Stimulated activated CD4-positive, alpha-beta T cell treated with anti-CD3 and anti-CD28 coated beads, Interleukin-12 subunit alpha, Interleukin-12 subunit beta, amount 100 ng/mL, for 48 hours (primary cell): ENCODE measurements at places on chromosomes 1 and 21.
A peak's percentile ranks its signal among the peaks of the same experiment; 100 is the strongest.

DNA sequence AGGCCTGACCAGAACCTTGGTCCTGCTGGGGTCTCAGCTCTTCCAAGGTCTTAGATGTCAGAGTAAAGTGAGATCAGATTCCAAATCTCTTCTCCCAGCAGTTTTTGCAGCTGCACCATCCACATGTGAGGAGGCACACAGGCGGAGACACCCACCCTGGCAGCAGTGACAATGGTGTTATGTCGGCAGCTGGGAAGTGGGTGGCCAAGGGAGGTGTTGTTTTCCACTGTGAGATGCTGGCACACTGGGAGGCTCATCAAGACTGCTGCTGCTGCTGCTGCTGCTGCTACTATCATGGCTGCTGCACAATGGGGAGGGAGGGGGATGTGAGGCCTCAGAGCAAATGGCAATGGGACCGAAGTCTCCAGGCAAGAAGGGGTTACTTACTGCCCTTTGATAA lies 23.6 kb downstream of the CAMK2N1 start:
- no peak for DNase-seq

DNA sequence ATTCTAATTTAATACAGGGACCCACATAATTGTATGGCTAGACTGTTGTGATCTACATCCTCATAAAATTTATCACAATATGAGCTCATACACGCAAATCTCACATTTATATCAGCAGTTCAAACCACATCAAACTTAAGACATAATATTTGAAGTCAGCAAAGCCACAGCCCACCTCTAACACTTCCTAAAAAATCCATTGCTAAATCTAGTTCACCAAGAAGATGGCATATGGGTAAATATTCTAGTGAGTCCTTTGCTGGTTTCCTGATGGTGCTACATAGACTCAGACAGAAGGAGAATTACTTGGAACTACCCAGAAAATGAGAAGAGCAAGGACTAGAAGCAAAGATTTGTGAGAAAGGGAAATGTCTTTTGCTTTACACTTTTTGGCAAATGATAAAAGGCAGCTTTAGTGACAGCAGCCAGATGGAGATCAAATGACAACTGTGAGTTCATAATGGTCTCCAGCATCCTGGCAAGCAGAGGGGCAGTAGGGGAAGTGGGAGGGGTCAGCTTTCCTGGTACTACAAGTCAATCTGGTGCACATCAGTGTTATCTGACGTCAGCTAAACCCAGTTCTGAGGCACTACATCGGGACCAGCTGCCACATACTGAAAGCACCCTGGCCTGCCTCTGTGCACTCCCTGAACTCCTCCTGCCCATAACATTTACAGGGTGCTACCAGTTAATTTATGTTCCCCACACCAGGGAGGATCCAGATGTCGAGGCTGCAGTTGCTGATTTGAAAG lies 10.6 kb upstream of the GADD45A start:
- peak; percentile 8 for DNase-seq

DNA sequence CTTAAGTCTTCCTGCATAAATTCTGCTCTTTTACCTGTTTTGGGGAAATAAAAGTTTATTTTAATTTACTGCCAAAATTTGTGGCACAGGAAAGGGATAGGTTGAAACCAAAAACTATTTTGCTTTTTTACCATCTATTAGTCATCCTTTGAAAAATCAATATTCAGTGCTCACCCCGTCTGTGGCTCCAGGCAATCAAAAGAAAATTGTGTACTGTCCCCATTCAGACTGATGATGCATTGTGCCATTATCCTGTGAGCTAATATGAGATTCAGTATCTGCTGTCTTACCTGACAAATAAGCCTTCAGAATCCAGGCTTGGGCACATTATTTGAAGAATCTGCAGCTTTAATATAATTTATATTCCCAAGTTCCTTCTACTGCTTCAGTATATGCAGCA lies 650.7 kb downstream of the KIF26B start:
- DNase-seq: no peak

GRCh38 chr1:44236490-44237272 lies 23.4 kb downstream of the DMAP1 start:
- DNase-seq: no peak

GRCh38 chr1:77413541-77414335 lies 131.9 kb downstream of the AK5 start:
- no peak for DNase-seq

DNA sequence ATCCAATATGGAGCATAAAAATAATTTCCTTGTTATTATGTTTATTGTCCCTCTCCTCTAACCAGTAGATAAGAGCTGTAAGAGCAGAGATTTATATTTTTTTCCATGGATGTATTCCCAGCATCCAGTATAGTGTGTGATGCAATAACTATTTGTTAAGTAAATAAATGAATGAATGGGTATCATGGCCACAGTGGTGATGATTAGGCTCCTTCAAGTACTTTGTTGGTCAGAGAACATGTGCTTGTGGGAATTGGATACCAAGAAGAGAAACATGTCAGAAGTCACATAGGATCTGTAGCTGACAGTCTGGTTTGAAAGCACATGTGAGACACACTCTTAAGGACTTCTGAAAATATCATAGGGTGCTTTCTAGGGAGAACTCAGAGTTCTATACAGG lies 588.5 kb downstream of the AGBL4 start:
- DNase-seq: no peak

- DNase-seq: no peak
These were observed 1.7 kb downstream of the HHAT start for GRCh38 chr1:210330279-210330866.

DNA sequence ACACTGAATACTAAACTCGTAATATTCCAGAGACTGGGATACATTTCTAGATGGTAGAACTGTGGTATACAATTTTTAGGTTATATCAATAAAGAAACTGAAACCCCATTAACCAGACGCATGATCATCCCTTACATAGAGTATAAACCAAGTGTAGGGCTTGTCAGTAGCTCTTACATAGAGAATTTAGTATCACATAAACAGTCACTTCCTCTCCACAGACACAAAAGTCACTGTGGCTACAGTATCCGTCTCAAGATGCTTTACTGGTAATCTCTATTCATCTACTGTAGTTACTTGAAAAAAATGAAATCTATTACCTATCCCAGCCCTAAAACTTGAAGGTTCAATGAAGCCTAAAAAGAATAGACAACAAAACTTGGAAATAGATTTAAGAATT lies 252.3 kb upstream of the TMPRSS15 start:
- no peak for DNase-seq

DNA sequence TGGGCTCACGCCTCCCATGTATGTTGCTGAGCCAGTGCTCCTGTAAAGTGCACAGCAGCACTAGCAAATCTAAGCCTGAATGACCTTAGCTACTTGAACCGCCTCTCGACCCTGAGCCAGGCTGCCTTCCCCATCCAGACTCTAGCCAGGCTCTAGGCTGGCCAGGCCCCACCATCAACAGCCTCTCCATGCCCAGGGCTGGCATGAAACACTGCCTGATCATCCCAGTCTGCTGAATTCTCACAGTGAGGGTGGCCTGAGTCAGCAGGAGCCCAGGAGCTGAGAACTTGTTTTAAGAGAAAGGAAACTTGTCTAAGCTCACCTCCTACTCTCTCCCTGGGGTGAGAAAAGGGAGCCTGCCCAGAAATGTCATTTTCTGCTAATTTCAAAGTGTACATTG lies 733.3 kb downstream of the PTPRU start:
- DNase-seq: no peak

DNA sequence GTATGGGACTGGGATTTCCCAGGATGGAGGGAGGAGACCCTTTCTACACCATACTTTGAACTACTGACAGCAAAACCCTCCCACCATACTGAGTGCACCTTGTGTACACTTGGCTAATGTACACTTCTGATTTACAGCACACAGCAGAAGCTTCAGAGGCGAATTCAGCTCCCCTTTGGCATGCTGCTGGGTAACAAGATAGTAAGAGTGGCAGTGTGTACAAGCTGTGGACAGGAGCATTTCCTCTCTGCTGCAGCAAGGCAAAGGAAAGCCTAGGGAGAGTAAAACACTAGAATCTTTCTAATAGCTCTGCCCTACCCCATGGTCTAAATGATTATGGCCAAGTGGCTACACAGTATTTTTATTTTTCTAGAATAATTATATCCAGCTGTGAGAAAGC lies 83.9 kb upstream of the ARTN start:
- no peak for DNase-seq

DNA sequence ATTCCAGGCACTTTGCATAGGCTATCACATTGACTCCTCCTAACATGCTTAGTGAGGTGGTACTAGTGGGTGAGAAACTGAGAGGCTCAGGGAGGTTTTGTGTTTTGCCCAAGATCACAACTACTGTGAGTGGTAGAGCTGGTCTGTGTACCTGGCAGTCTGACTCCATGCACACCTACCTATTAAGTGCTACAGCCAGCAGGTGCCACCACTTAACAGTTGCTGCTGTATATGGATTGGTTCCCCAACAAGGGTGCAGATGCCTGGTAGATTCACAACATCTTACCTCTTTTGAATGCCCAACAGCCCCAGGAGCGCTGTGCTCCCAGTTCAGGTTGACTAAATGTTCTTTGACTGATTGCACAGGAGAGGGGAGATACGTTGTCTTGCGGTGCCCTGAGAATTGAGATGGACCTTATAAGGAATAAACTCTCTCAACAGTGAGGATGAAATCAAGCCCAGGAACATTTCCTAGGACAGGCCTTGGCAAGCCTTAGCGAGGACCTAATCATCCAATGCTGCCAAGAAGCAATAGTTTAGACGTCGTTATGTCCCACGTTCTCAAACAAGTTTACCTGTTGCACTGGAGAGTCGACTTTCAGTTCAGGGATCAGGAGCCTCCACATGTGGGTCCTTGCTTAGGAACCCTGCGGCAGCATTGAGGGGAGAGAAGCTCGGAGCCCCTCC lies 78.9 kb upstream of the F3 start:
- no peak for DNase-seq

DNA sequence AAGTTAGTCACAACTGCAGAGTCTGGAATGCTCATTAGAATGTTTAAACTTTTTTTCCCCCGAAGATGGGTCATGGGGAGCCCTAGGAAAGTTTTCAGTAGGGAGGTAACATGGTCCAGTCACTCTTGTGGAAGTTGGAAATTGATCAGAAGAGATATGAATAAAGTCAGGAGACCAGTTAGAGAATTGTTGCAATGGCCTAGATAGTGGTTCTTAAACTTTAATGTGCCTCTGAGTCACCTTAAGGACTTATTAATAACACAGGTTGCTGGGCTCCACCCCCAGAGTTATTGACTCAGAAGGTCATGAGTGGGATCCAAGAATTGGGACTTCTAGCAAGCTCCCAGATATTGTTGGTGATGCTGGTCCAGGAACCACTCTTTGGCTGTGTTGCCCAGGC lies 3.2 kb upstream of the TFAP2E start:
- DNase-seq: no peak

GRCh38 chr1:30263405-30263804 lies 460.0 kb downstream of the MATN1 start:
- no peak for DNase-seq

DNA sequence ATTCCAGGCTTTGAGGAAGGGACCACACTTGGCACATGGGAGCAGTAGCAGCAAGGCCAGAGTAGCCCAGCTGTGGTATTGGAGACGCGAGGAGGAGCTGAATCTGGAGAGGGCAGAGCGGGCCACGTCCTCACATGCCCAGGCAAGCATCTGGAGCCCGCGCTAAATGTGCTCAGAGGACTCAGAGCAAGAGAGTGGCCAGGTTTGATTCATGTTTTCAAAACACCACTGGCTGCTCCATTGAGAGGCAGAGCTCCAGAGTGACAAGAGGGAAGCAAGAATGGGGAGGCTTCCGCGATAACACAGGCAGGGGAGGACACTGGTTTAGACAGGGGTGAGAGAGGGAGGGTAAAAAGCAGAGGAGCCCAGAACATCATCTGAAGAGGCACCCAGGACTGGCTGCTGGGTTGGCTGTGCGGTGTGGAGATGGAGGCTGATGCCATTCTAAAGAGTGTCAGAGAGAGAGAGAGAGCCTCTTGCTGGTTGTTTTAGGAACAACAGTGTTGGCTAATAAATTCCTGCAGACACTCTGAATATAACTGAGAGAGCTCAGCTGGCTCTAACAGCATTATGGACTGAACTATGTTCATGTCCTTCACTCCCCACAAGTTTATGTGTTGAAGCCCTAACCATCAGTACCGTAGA lies 32.3 kb downstream of the RCAN1 start:
- no peak for DNase-seq

- no peak for DNase-seq
These were observed 1091.5 kb upstream of the B3GALT2 start for GRCh38 chr1:194277927-194278326.

- DNase-seq: no peak
These were observed 32.0 kb downstream of the DNAJC6 start for GRCh38 chr1:65341381-65341780.

DNA sequence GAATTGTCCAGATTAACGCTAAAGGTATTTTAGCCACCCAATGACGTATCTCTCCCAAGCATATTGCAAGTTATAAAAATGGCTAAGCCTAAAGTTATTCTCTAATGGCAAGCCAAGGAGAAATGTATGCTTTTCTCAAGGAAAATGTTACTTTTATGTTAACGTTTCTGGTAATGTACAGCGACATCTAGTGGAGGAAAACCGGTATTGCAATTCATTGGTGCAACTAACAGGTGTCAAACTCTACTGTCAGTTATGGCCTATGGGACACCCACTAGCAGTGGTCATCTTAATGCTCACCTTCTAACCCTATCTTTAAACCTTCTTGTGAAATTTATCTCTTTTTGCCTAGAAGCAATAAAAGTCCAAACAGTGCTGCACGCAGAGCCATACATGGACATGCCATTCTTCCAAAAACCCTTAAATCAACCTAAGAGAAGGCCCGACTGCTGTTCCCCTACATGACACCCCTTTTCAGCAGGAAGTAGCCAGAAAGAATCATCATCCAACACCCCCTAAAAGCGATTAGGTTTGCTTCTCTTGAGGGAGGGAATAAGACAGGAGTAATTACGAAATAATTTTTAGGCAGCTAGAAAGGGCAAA lies 68.7 kb upstream of the LRIF1 start:
- peak; percentile 46 for DNase-seq

DNA sequence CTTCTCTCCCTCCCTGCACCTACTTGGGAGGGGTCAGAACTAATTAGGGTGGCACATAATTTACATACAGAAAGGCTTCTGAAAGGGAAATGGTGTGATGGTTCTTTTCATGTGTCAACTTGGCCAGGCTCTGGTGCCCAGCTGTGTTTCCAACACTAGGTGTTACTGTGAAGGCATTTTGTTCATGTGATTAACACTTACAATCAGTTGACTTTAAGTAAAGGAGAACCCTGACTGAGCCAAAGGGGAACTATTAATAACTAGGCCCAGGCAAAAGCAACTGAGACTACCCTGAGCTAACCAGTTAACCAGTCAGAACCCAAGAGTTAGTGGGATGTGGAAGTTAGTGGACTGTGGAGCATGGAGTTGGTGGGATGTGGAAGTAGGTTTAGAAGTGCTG lies 114.9 kb downstream of the SEC16B start:
- DNase-seq: no peak

- no peak for DNase-seq
These were observed 184.6 kb upstream of the JUN start for GRCh38 chr1:58968360-58968952.

DNA sequence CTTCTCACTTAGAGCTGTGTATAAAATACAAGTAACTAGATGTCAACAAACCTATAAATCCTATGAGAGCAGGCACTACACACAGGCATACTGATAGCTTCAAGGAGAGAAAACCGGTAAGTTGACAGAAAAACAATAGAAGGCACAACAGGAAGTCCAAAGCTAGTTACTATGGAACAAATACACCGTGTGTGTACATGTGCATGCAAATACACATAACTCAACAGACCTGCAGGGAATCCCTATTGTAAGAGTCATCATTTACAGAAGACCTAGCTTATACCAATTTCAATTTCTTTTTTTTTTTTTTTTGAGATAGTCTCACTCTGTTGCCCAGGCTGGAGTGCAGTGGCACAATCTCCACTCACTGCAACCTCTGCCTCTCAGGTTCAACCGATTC lies 26.3 kb downstream of the JAK1 start:
- DNase-seq: no peak

- DNase-seq: no peak
These were observed 87.2 kb downstream of the DIRAS3 start for GRCh38 chr1:67963263-67963662.
